ENCODE measurements at places on chromosomes 5 and 9.
A peak's percentile ranks its signal among the peaks of the same experiment; 100 is the strongest.

GRCh38 chr5:136079195-136079985 is 50.6 kb downstream of the TGFBI start:
- no peak for DNase-seq

GRCh38 chr5:14397717-14398116 is 183.9 kb upstream of the OTULINL start:
- DNase-seq: no peak

DNA sequence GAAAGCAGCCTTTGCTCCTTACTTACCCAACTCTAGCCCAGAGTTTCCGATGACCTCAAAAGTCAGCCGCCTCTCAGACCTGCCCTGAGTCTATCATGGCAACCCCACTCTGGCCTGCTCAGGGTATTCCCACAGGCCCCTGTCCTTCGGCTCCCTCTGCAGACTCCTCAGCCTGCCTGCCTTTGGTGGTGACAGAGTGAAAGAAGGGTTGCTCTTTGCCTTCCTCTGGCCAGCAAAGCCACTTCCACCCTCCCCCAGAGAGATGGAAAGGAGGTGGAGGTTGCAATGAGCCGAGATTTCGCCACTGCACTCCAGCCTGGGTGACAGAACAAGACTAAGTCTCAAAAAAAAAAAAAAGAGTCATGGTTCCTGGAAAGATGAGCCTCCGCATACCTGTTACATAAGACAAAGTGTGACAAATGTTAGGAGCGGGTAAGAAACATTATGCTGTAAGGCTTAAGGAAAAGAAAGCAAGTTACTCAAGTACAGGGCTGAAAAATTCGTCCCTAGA is 2.3 kb upstream of the SMIM33 start:
- DNase-seq: no peak

DNA sequence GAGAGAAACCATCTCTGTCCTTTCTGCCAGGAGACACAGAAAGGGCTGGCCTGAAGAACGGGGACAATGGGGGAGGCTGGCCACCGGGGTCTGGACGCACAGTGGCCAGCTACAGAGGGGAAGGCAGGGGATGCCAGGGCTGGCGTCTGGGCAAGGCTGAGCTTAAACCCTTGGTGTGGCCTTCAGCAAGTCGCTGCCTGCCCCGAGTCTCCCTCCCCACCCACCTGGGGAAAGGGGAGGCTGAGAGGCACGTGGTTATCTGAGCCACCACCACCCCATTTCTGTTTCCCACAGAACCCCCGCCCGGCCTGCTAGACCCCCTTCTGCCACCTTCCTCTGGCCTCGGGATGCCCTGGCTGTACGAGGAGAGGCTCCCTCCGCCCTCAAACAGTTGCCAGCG is 115.3 kb downstream of the VAV2 start:
- DNase-seq: no peak

DNA sequence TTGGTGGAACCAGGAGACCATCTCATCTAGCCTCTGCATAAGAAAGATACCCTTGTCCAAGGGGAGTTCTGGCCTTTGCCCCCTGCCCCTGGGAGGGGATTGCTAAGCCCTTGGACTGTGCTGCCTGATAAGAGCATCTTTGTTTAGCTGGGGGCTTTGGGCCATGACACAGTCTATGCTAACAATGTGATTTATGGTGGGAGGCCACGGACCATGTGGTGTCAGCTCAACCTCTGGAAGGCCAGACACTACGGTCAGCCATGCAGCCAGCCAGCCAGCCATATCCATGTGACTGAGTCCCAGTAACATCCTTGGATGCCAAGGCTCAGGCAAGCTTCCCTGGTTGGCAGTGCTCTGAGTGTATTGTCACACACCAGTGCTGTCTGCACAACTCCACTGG is 244.4 kb downstream of the FSTL4 start:
- DNase-seq: no peak

DNA sequence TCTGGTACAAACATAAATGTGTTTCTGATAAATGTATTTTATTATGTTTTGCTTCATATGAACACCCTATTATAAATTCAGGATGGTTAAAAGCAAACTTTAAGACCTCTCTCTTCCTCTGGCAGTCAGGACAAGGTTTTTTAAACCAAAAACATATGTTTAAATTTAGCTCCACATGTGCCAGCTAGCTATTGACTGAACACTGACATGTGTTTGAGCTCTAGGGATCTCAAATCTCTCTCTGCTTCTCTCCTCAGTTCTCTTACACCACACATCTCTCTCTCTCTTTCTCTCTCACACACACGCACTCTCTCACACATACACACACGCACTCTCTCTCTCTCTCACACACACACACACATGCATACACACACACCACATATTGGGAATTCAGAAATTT is 150.1 kb upstream of the RFX3 start:
- no peak for DNase-seq

DNA sequence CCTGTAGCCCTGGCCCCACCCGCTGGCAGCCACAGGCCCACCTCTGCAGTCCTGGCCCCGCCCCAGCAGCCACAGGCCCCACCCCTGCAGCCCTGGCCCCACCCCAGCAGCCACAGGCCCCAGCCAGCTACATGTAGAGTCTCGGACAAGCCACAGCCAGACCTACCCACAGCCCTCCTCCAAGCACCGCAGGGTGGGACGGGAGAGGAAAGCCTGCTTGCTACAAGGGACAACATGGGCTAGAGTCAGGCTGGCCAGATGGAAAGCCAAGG is 49.5 kb upstream of the SARDH start:
- no peak for DNase-seq

GRCh38 chr5:9698125-9698826 is 68.1 kb upstream of the TAS2R1 start:
- no peak for DNase-seq

DNA sequence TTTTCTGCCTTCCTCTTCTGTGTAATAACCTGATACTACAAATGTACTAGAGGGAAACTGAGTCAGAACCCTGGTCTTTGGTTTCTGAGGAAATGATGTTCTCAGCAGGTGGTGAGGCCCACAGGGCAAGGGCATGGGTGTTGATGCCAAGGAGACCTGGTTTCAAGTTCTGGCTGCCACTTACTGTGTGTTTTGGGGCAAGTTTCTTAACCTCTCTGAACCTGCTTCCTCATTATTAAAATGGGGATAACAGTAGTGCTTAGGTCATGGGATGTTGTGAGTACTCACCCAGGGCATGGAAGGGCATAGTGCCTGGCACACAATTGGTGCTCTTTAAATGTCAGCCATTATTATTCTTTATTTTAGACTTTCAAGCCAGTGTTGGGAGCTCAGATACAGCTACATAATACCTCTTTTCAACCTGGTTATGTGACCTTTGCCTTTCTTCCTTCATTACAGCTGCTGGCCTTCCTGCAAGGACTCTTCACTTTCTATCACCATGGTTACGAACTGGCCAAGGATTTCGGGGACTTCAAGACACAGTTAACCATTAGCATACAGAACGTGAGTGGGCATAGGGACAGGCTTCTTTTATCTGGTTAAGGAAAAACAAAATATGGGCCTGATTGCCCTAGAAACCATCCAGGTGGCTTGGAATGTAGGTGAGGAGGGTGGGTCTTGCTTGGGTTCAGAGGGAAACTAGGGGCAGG is 131.5 kb downstream of the ARHGAP26 start:
- no peak for DNase-seq

DNA sequence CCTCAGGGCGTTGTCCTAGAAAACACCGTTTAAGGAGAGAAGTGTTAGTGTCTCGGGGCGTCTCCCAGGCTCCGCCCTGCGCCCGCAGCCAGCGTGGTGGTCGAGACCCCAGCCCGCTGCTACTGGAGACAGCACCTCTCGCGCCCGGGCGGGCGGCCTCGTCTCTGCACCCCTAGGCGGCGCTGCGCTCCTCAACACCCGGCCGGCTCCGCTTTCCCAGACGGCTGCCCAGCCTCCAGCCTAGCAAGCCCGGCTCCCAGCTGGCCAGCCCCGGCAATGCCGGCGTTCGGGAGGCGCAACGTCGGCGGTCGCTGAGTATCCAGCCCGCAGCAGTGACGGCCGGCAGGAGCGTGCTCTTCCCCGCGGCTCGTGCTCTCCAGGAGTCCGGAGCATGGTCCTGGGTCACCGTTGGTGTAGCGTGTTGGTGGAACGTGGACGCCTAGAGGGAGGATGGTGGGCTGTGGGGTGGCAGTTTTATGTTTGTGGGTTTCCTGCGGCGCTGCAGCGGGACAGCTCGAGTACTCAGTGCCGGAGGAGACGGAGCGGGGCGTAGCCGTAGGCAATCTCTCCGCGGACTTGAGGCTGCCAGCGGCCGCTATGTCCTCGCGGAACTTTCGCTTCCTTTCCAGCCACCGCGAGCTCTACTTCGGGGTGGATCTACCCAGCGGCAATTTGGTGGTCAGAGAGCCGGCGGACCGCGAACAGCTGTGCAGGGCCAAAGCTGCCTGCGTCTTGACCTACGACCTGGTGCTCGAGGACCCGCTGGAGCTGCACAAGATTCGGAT is 536 bp downstream of the PCDHAC1 start:
- no peak for DNase-seq

DNA sequence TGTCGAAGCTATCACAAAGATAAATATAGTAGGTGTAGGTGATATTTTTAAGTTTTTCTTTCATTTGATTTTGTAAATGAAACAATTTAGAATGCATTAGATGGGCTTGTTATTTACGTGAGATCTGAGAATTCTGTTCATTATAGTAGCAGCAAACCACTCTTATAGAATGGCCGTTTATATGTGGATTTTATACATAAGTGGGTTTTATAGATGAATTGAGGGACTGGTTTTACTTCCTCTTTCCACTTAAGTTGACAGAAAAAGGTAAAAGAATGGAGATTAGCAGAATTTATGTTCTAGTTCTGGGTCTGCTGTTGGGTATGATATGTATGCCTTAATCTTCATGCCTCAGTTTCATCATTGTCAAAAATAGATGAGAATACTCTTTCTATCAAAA is 5.6 kb downstream of the RMI1 start:
- no peak for DNase-seq

- no peak for DNase-seq
These were observed 2.8 kb upstream of the RUSC2 start for GRCh38 chr9:35487081-35487480.

- no peak for DNase-seq
These were observed 116.9 kb downstream of the FGF1 start for GRCh38 chr5:142568996-142569335.

DNA sequence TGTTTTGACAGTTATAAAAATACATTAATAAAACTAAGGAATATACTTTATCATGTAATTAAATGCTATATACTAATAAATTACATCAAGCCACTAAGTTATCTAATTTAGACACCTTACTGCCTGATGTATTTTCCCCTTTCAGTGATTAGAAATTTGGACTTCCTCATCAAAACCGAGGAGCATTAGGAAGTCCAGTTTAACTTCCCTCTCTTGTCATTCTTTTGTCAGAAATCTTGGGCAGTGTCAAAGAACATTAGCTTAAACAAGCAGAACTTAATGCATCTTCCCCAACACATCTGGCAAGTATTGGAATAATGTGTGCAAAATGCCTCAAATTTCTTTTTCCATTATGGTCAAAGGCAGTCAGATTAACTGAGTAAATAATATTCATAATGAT is 81.6 kb downstream of the PLPP1 start:
- no peak for DNase-seq

DNA sequence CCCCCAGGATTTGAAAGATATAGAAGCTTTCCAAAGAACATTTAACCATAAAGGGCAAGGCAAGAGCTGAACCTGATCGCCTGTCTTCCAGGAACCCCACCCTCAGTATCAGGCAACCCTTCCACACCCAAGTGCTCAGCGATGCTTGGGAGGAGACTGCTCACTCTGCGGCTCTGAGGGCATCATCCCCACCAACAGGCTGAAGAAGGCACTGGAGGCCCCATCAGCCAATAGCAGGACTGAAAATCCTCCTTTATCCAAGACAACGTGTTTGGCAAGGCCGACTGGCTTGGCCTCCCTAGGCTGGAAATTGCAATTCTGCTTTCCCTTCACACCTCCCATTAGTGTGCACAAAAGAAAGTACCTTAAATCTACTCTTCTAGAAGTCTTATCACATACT is 1.4 kb upstream of the PPP2CA start:
- no peak for DNase-seq

GRCh38 chr9:130193531-130194377 is 21.6 kb downstream of the NCS1 start:
- no peak for DNase-seq

DNA sequence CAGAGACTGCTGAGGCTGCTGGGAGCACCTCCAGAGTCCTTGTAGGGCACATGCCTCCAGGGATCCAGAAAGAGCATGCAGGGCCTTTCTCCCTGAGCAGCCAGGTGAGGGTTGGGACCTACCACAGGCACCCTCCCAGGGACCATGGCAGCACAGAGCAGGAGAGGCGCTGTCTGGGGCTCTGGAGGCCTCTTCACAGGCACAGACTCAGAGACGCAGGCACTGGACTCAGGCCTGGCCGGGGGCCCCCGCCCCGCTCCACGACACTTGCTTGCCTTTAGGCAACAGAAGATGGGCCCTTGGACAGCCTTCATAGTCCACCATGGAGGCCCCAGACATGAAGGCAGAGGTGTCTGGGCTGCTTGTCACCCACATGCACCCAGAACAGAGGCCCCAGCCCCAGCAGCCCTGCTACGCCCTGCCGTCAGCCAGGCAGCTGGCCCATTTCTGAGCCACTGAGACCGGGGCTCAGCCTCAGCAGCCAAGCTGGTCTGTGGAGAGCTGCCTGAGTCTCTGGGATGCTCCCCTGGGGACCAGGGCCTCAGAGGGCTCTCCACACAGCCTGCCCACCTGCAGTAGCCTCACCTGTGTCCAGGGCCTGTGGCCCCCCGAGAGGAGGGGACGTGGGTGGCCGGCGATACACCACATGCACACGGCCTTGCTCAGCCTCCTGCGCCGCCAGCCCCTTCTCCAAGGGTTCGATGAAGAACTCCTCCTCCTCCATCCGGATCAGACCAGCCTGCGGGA is 72.8 kb downstream of the ADAMTS2 start:
- DNase-seq: no peak

GRCh38 chr5:62306896-62307689 is 1.1 kb downstream of the KIF2A start:
- DNase-seq: no peak

- peak; percentile 42 for DNase-seq
These were observed 29.6 kb downstream of the LHX2 start for GRCh38 chr9:124040935-124041816.

GRCh38 chr9:71690063-71690688 is 78.1 kb downstream of the CEMIP2 start:
- no peak for DNase-seq

DNA sequence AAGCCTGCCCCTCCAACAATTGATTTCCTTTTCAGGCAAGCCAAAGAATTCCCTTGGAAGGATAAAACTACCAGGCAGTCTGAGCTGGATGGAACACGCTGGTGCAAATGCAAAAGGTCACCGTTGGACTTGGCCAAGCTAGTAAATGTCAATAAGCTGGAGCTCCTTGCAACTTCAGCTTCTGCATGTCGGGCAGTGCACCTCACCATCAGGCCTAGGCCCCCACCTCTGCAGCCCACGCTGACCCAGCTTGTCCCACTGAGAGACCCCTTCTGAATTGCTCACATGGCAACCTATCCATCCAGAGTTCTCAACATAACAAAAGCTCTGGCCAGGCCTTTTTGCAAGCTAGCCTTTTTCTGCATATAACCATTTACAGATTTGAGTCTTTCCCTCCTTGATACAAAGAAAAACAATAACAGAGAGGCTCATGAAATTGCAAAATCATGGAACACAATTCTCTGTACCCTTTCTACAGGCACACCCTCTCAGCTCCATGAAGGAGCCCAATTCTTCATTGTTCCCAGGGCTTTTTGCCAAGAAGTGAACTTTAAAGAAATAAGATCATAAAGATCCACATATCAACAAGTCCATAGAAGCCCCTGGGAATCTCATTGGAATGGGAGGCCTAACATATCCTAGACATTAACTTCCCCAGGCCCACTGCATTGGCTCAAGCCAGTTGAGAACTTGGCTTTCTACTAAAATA is 123.9 kb upstream of the SLIT3 start:
- DNase-seq: no peak

- DNase-seq: no peak
These were observed 133.3 kb downstream of the FAM174A start for GRCh38 chr5:100668511-100668910.
